ENCODE measurements at places on chromosomes 12 and 14.

DNA sequence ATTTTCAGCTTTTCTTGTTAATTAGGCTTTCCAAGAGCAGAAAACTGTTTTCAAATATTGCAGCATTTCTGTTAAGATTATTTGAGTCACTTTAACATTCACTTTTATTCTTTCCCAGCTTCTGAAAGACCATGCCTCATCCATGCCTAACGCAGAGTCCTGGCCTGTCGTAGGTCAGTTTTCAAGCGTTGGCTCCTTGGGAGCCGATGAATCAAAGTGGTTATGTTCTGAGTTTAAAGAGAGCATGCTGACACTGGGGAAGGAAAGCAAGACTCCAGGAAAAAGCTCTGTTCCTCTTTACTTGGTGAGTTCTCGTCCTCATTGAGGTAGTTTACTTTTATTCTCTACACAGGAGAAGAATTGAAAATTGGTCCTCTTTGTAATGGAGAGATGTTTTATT lies 33.1 kb downstream of the TDP1 start:
- no peak for DNase-seq

GRCh38 chr14:76298896-76299295 lies 77.0 kb upstream of the ESRRB start:
- DNase-seq, result no peak

DNA sequence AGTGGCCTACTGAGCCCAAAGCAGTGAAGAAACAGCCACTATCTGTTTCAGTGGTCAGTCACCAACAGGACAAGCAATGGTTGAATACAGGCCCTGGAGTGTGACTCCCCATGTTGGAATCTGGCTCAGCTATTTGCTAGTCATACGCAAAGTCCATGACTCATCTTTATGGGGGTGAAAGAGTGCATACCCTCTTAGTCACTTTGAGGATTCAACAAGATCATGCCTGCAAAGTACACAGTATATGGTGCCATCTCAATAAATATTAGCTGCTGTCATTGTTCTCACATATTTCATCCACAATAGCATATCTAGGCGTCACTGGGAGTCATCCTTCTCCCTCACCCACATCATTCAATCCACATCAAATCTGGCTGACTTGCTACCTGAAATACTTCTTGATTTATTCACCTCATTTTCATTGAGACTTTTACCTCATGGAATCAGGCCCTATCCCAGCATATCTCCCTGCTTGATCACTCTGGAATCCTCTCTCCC lies 26.4 kb upstream of the STAB2 start:
- DNase-seq, result no peak

DNA sequence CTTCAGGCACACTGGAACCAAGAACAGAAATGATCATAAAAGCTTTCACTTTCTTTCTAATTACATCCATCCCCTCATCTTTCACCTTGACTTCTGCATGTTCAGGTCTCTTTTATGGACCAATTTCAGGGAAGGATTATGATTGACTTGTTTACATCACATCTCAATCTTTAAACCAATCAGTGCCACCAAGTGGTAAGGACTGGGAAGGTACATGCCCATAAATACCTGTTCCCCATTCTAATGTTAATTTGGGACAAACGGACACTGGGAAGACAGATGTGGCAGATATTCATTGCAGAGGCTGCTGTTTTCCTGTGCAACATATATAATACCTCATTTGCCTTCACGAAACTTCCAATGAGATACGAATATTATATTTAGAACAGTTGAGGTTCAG lies 978.1 kb downstream of the GALC start:
- DNase-seq, result no peak

GRCh38 chr12:33649992-33650391 lies 210.4 kb upstream of the SYT10 start:
- DNase-seq, result no peak

GRCh38 chr14:68862954-68863594 lies 70.2 kb upstream of the ZFP36L1 start:
- DNase-seq, result peak; percentile 66

DNA sequence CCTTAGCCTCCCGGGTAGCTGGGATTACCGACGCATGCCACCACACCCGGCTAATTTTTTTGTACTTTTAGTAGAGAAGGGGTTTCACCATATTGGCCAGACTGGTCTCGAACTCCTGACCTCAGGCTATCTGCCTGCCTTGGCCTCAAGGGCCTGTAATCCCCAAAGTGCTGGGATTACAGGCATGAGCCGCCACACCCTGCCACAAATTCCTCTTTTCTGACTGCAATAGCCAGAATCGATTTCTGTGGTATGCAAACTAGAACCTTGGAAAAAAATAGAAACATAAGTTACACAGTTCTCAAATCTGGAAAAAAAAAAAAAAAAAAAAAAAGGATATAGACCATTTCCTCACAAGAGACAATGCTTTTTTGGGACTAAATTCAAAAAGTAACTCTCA lies 184.6 kb upstream of the EGLN3 start:
- no peak for DNase-seq

GRCh38 chr12:54173906-54174471 lies 14.8 kb downstream of the SMUG1 start:
- no peak for DNase-seq

DNA sequence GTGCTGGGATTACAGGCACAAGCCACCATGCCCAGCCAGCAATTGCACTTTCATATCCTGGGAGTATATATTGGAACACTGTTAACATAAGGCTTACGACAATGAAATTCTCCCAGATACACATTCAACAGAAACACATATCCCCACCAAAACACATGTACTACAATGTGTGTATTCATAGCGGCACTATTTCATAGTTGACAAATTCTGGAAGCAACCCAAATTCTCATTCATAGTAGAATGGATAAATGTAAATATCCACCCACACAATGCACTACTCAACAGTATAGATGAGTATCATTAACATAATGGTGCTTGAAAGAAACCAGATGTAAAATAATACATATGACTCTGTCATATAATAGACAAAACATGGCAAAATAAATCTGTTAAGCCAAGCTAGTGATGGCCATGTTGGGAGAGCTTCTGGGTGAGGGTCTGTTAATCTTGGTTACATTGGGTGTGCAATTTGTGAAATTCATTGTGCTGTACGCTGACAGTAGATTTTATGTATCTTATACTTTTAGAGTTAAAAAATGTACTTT lies 2.6 kb upstream of the DNAAF2 start:
- no peak for DNase-seq

DNA sequence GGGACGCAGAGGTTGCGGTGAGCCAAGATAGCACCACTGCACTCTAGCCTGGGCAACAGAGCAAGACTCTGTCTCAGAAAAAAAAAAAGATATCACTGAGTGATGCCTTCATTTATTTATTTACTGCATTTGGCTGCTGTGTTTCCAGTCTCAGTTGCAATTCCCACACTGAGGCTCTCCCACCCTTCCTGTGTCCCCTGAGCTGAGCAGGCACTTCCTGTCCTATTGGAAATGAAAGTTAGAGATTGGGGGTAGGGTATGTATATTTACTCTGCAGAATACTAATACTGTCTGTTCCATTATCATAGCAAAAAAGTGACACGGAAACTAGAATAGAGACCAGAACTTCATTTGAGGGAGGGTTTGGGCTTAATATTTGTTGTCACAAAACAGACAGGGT lies 1.6 kb upstream of the RBMS2 start:
- no peak for DNase-seq

- DNase-seq, result no peak
Measured at GRCh38 chr14:103684871-103685270, 30.4 kb downstream of the XRCC3 start.

DNA sequence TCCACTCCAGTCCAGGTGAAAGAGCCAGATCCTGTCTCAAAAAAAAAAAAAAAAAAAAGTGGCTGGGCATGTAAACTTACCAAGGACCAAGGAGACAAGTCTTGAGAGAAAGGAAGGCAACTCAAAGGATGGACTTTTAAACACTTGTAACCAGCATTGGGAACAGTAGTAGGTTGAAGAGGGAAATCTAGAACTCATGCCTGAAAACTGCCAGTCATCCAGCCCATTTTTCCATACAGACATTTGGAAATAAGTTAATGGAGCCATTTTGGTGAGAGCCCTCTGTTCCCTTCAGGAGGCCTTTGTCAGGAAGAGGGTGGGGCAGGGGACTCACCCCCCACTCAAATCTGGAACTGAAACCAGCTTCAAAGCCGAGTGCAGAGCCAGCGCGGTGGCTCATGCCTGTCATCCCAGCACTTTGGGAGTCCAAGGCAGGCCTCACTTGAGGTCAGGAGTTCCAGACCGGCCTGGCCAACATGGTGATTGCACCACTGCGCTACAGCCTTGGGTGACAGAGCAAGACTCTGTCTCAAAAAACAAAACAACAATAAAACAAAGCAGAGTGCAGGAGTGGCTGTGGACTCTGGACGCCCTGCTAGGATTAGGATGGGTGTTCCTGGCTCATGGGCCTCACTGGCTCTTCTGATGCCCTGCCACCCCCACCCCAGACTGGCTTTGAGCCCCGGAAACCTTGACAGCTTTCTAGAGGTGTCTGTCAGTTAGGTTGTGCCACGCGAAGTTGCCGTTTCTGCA lies 1.6 kb upstream of the MLXIP start:
- DNase-seq, result no peak

DNA sequence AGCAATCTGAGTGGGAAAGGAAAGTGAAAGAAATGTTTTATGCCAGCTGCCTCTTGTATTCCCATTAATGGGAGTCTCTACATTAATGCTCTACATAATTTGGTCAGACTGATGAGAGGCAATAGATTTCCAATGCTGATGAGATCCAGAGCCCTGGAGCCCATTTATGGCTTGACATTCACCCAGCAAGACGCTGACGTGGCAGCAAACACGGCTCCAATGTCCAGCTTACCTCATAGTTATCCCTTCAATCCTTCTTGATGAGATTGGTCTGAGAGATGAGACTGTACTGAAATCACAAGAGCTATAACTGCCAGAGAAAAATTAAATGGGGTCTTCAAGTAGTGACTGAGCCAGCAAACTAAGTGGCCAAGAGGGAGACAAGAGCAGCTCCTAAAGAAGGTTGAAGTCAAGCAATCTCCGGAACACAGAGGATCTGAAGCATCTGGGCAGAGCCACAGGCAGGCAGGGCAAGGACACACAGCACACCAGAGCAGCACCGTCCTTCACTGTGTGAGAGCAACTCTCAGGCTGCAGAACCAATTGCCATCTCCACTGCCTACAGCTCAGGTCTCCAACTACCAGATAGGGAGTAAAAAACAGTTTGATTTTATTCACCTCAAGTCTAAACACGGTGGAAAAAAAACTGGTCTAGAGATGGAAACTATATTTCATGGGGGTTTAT lies 7.3 kb upstream of the MYO1A start:
- no peak for DNase-seq

- peak; percentile 91 for DNase-seq
Measured at GRCh38 chr12:55619354-55620138, 17.1 kb upstream of the OR10P1 start.

- no peak for DNase-seq
Measured at GRCh38 chr12:131101006-131101405, 147.3 kb downstream of the ADGRD1 start.

GRCh38 chr12:132154341-132154761 lies 10.1 kb downstream of the NOC4L start:
- no peak for DNase-seq

- DNase-seq, result no peak
Measured at GRCh38 chr12:32809196-32809595, 53.5 kb upstream of the YARS2 start.

GRCh38 chr14:72855913-72856312 lies 38.0 kb downstream of the DPF3 start:
- DNase-seq, result no peak

GRCh38 chr12:12481631-12482030 lies 81.0 kb downstream of the DUSP16 start:
- no peak for DNase-seq

DNA sequence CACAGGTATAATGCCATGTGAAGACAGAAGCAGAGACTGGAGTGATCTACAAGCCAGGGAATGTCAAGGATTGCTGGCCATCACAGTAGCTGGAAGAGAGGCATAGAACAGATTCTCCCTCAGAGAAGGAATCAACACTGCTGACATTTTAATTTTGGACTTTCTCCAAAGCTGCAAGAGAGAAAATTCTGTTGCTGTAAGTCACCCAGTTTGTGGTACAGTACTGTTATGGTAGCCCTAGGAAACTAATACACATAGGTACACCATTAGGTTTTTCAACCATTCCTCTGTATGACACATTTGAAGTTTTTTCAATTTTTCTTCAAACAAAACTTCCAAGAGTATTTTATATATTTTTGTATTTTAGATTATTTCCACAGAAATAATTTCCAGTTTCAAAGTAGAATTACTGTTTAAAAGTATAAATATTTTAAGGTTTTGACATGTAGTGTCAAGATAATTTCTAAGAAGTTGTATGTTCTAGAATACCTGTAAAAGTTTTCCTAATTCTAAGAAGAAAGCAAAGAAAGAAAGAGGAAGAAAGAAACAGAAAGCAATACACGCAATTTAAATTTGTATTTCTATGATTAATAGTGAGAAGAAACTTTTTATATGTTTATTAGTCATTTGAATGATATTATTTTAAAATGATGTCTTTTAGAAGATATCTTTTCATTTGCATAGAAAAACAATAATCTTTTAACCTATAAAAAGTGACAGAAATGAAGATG lies 64.9 kb upstream of the CATSPERB start:
- DNase-seq, result no peak

- no peak for DNase-seq
Measured at GRCh38 chr14:104795781-104796686, 486 bp upstream of the AKT1 start.

DNA sequence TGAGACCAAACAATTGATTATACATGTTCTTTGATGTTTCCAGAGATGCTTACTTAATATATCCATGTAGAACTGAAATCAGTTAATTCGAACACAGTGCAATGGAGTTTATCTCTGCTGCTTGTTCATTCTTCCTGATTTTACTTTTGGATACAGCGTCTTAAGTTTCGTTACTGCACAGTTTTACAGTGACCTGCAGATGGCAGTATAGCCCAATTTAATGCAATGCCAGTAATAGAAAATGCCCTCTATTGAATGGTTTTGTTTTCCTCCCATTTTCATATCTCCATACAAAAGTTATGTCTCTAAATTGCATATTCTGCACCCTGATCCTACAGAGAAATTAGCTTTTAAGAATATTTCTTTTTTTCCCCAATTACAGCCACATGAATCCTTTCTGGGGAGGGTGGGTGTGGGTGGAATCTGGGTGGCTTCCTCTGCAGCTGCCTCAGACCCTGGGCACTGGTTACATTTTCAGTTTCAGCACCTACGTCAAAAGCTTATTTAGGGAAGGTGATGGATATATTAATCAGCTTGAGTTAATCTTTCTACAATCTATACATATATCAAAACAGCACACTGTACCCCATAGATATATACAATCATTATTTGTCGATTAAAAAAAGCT lies 101.1 kb upstream of the DCD start:
- peak; percentile 31 for DNase-seq

GRCh38 chr14:36217027-36217426 lies 40.5 kb upstream of the PTCSC3 start:
- DNase-seq, result no peak

- no peak for DNase-seq
Measured at GRCh38 chr12:67671892-67672291, 23.3 kb downstream of the DYRK2 start.

DNA sequence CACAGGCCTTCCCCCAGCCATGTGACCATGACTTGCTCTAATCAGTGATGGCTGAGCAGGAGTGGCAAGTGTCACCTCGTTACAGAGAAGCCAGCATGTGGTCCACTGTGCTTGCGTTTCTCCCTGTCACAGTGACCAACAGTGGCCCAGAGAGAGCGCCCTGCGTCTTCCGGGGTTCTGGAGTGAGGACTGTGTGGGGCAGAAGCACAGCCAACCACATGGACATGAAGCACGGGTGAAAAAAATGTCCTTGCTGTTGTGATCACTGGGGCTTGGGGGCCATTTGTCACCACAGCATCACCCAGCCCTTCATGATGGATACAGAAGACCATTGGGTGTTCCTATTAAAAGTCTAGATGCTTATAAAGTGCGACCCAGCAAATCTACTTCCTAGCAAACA lies 174.6 kb upstream of the C14orf180 start:
- DNase-seq, result no peak

Data from iPS DF 6.9 (cell line).